COR-L47 (cell line): ENCODE measurements at places on chromosomes 6 and 20.

- DNase-seq = no peak
Observed at GRCh38 chr6:19753826-19754225, 83.3 kb upstream of the ID4 start.

GRCh38 chr6:89146718-89147700 lies 1.2 kb downstream of the PM20D2 start:
- no peak for DNase-seq

- no peak for DNase-seq
Observed at GRCh38 chr6:36187446-36187845, 9.1 kb upstream of the BRPF3 start.

DNA sequence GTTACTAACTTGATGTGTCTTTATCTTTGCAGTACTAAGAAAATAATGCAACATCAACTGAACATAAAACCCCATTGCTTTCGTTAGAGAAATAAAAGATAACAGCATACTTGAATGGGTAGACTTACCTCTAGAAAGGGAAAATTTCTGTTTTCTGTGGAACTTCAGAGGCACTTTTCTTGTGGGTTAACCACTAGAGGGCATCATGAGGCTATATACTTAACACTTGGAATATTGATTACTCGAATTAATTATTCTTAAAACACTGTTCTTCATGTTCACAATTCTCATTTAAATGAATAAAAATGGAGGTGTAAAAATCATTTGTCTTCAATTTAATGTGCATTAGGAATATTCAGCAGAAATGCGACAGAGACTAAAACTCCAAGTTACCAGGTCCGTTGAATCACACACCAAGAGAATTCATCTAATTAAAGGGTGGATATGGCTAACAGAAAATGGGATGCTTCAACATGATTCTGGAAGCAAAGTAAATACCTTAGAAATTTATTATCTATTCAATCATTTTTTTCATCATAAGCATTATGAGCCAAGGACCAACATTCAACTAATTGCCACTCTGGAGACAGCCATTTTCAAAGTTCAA lies 330.8 kb upstream of the PREP start:
- DNase-seq = peak; percentile 39

- DNase-seq = no peak
Observed at GRCh38 chr6:16503970-16504415, 257.3 kb downstream of the ATXN1 start.

GRCh38 chr6:150962436-150962835 lies 96.9 kb downstream of the MTHFD1L start:
- no peak for DNase-seq

- no peak for DNase-seq
Observed at GRCh38 chr6:21132446-21132845, 461.1 kb upstream of the SOX4 start.
